T-helper 2 cell (primary cell): ENCODE measurements at places on chromosomes 13 and 19.

GRCh38 chr19:16002406-16003384 lies 53.9 kb downstream of the OR10H4 start:
- DNase-seq, result no peak

- no peak for DNase-seq
Measured at GRCh38 chr19:33653684-33654083, 31.9 kb downstream of the CHST8 start.

DNA sequence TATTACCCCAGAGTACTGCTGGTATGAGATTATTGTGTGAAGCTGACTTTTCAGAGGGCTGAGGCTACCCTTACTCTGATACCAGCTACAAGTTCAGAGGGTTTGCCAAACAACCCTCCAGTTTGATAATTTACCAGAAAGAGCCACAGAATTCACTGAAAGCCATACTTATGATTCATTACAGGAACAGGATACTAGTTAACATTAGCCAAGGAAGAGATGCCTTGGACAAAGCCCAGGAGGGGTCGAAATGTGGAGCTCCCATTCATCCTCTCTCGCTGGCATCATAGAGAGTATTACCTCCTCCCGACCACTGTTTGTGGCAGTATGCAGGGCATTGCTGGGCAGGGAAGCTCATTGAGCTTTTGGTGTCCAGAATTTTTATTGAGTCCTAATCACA lies 364.3 kb downstream of the KCNRG start:
- DNase-seq, result no peak

DNA sequence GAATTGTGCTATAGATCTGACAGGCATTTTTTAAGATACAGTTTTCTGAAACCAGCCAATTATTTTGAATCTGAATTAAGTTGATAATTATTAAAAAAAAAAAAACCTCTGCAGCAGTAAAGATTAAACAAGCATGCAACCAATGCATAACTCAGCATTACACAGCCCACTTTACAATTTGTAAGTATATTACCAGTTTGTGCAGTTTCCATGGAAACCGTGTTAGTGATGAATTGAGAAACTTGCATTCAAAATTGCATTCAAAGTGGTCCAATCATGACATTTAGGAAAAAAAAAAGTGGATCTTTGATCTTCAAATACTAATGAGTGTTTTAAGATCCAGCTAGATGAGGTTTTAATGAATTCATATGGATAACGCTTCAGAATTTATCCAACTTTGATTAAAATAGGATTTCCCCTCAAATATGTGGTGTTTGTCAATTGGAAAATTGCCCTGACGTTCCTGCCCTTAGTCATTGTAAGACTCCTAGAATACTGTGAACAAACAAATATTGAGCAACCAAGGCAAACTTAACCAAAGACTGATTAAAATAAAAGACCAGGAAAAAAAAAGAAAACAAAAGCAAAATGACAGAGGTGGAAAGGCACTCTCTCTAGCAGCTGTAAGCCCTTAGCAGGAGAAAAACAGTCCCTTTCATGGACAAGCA lies 314.8 kb upstream of the MAB21L1 start:
- no peak for DNase-seq

DNA sequence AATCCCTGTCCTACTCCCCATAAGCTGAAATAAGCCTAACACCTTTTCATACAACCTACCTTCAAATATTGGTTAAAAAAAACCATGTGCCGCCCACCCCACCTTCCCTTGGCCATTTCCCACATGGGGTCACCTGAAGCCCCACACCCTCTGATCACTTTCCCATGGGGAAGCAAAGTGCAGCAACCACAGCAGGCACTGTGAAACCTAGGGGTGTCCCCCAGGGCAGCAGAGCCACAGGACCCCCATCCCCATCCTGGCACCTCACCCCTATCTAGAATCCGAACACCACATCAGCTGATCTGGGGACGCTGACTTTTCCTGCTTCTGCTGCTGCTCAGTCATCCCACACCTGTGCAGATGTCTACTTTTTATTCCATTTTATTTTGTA lies 19.9 kb downstream of the CEACAM21 start:
- DNase-seq, result no peak

DNA sequence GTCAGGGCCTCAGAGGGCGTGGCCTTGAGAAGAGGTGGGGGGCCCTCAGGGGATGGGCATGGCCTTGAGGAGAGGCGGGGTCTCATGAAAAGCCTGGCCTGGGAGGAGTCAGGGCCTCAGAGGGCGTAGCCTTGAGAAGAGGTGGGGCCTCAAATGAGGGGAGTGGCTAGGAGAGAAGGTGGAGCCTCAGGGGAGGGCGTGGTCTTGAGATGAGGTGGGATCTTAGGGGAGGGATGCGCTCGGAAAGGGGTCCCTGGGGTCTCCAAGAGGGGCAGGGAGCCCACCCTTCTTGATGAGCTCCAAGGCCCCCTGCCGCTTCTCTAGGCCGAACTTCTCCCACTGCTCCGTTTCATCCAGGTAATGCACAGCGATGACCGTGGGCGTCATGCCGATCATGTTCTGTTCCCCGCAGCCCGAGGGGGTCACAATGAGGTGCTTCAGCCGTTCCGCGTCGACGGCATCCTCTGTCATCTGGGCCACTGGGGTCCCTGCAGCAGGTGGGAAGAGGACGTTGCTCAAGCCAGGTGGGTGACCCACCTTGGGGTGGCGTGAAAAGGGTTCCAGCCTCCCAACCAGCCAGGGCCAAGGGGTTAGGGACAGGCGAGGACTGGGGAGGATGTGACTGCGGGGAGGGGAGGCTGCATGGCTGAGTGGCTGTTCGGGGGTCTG lies 24.3 kb upstream of the TNFSF14 start:
- no peak for DNase-seq
